Activated CD4-positive, alpha-beta memory T cell treated with anti-CD3 and anti-CD28 coated beads, Interleukin-2, amount 10 ng/mL, durations not matched to agents 7 days and 5 days (primary cell): ENCODE measurements at places on chromosomes 13 and 19. TPM values are rescaled to one million over a fixed set of nuclear protein-coding genes. Genes with fewer than 3 reads are reported as not detected.

DNA sequence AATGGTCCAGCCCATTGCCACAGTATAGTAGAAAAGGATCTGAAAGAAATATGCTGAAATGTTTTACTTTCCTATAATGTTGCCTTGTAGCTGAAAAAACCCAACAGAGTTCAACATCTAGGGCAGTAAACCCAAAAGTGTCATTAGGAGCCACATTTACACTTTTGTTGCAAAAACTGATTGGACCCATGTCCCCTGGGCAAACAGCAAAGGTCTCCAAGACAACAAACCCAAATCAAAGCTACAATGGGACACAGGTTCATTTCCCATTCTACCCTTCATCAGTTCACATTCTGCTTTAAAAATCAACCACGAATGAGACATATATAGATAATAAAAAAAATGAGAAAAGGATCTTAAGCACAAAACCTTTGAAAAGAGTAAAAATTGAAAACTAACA, 744.8 kb downstream of the PCDH17 start:
- DNase-seq = no peak

DNA sequence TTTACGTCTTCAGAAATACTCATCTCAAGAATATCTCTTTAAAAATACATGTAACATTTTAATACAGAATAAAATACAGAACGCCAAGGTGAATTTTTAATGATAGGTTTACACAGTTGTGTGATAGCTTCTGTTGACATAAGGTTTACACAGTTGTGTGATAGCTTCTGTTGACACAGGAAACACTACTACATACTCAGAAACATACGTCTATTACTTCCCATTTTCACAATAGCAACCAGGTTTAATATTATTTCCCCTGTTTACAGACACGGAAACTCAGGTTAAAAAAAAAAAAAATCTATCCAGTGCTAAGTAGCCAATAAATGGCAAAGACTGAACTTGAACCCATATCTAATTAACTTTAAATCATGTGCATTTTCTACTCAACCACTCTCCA, 571.2 kb downstream of the LIG4 start:
- DNase-seq = no peak

DNA sequence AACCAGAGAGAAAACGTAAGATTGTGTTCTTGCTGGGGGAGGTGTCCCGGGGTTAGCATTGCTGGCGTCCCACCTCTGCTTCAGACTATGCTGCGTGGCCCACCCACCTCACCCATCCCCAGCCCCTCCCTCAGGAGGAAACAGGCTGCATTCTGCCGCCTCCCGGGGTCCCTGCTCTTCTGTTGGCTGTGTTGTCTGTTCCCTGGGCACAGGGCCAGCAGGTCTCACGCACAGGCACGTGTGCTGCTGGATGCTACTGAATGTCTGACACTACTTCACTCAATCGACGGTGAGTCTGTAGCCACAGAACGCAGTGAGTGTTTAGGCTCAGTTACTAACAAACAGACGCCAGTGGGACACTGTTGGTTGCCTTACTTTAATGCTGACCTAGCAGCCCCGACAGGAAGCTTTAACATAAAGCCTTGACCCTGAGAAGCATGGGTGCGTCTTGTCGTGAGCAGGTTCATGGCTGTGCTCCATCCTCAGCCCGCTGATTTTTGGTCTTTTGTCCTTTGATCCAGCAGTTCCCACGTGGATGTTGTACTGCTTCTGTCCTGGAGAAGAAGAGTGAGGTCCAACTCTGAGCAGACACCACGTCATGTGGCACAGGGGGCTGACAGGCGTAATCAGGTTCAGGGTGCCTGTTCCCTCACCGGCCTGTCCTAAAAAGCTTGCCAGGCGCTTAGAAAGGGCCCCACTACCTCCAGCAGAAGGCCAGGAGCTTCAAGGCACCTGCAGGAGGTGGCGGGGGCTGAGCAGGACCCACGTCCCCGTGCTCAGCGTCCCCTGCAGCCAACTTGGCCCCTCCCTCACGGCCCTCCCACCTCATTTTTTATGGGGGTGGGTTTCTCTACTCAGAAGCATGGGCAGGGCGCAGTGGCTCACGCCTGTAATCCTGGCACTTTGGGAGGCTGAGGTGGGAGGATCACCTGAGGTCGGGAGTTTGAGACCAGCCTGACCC, 26.0 kb downstream of the NAXD start:
- DNase-seq = no peak

DNA sequence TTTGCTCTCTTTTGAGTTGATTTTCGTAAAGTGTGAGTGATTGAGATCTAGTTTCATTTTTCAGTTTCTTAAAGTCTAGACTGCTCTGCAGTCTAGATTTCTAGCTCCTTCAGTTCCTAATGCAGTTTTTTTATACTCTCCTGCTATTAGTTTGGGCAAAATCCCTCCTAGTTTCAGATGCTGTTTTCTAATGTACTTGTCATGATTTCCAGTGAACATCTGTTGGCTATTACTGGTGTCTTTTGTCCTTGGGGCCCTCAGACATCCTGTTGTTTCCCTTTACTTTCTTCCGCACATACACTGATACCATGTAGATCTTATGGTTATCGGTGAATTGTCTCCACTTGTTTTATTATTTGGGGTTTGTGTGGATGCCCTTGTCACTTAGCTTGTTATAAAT, 292.1 kb downstream of the TDRD3 start:
- DNase-seq = no peak

GRCh38 chr13:92487238-92487637, 739.4 kb upstream of the GPC6 start:
- no peak for DNase-seq

Gene C19orf73
- total RNA-seq = 1.0 TPM

DNA sequence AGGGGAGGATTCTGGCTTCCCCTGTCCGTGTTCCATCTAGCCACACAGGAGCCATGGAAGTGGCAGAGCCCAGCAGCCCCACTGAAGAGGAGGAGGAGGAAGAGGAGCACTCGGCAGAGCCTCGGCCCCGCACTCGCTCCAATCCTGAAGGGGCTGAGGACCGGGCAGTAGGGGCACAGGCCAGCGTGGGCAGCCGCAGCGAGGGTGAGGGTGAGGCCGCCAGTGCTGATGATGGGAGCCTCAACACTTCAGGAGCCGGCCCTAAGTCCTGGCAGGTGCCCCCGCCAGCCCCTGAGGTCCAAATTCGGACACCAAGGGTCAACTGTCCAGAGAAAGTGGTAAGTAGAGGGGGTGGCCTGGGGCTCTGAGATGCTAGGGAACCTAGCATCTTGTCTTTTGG, 1.5 kb downstream of the BABAM1 start:
- no peak for DNase-seq

GRCh38 chr13:64928696-64929499, 2301.2 kb downstream of the PCDH9 start:
- DNase-seq = no peak

DNA sequence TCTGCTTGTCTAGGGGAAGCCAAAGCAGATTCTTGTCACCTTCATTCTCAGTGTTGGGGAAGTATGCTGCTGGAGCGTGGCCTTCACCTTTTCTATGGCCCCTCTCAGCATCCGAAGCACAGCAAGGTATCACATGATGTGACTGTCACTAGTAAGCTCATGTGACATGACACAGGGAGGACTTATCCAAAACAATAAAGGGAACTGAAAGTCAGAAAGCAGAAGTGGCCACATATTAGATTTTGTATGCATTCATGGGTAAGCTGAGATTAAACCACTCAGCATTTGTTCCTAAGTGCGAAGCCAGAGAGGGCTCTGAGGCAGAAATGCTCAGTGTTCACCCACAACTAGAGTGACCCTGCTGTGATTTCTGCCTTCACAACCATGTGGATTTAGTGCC, 72.8 kb upstream of the PCDH8 start:
- DNase-seq = no peak

Gene AXL
- total RNA-seq = 0.55 TPM

GRCh38 chr13:44818428-44818827, 170.8 kb downstream of the NUFIP1 start:
- DNase-seq = no peak

DNA sequence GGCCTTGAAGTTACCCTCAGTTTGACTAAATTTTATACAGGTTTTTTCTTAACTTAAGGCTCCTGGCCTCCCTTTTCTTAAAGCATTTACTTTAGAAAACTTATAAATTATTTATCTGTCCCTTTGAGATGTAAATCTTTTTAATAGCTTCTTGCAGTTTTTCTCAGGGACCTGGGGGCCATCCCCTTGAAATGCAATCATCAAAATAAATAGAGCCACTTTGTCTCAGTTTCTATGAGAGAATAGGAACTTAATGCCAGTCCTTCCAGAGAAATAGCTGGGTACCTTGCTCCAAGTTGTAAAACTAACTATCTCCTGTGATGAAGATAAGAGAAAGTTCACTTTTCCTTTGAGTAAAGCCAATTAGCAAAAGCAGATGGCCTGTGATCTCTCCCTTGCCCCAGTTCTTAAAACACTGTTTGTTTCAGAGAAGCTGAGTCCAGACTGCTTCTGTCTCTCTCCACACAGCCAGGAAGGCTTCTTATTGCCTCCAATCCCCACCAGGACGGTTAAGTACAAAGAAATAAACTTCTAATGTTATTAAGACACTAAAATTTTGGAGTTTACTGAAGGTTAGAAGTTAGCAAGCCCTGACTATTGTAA, 913.1 kb downstream of the OLFM4 start:
- no peak for DNase-seq

- DNase-seq = no peak
These were observed 13.4 kb downstream of the FARP1 start for GRCh38 chr13:98156259-98156658.

- no peak for DNase-seq
These were observed 159.3 kb downstream of the UGGT2 start for GRCh38 chr13:95893861-95894260.

DNA sequence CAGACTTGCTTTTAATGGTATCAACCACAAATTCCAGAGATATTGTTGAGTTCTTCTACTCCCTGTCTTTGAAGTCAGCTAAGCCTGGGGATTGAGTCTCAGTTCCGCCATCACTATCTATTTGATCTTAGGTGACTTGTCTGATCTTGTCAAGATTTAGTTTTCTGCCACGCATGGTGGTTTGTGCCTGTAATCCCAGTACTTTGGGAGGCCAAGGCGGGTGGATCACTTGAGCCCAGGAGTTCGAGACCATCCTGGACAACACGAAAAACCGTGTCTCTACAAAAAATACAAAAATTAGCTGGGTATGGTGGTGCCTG, 376.9 kb downstream of the FGF9 start:
- DNase-seq = no peak

DNA sequence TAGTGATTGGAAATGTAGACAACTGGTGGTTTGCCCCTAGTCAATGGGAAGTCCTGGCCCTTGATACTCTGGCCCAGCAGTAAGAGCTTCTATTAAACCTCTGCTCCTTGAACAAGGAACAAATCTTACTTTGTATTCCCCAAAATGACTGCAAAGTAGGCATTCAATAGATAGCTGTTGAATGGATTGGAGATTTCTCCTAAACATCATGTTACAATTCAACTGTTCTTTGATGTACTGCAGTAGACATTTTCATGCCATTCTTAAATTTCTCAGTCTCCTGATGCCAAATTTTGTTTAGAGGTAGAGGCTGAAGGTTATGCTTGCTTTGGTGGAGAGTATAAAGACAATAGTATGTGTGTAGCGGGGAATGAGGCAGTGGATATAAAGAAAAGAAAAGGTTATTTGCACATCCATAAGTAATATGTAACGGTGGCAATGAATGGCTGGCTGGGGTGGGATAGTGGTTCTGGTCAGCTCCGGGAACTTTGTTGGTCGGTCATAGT, 12.8 kb downstream of the MIR17HG start:
- no peak for DNase-seq

- no peak for DNase-seq
These were observed 21.0 kb upstream of the FBL start for GRCh38 chr19:39867133-39867532.

DNA sequence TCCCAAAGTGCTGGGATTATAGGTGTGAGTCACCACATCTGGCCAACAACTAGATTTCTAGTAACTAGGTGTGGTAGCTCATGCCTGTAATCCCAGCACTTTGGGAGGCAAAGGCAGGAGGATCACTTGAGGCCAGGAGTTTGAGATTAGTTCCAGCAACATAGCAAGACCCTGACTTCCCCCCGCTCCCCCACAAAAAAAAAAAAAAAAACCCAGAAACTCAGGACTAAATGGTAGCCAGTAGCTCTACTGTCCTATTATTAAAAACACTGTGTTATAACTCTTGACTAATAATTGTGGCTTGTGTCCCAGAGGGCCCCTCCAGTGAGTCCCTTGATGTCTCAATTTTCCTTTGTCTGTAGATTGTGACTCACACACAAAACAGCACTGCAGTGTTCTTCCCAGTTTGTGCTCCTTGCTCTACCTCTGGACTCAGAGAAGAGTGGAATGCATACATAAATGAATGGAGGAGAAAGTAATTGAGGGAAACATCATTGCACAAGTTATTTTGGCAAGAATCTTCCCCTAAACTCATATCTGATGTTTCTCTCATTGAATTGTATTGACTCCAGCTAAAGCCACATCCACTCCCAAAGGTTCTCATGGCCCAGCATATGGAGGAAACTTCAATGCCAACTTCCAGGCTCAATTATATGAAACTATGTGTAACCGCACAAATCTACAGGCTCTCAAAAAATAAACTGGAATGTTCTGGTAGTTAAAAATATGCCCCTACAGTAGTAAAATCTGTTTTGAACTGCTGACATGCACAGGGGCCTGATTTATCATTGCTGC, 8.8 kb downstream of the TPT1 start:
- no peak for DNase-seq

Gene SIGLEC8
- not detected for total RNA-seq

DNA sequence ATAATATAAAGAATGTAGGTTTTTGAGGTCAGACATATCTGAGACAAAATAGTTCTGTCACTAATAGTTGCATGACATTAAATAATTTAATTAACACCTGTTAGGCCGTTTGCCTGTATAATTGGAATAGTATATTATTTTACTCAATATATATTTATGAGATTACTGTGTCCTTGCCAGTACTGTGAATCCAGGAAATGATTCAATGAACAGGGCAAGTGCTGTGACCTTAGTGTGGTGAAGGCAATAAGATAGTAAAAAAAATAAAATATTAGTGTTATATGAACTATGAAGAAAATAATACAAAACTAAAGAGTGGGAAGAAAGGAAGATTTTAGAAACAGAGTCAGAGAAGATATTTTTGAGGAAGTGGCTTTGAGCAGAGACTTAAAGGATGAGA, 403.7 kb downstream of the PCDH9 start:
- DNase-seq = no peak

DNA sequence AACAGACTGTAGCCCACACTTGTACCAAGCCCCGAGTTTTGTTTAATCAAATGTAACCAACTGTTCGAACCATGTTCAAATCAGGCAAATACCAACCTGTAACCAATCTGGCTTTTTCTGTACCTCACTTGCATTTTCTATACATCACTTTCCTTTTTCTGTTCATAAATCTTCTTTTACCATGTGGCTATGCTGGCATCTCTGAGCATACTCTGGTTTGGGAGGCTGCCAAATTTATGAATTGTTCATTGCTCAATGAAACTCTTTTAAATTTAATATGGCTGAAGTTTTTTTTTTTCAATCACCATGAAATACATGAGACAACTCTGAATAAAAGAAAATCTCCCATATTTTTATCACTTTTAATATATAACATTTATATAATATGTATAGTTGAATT, 256.1 kb downstream of the SLITRK6 start:
- no peak for DNase-seq

Gene NLRP11
- not detected for total RNA-seq

Gene ZMYM2
- total RNA-seq = 61.8 TPM

Gene ZNF571
- total RNA-seq = 1.5 TPM

GRCh38 chr13:18949970-18950369, 231.7 kb downstream of the TUBA3C start:
- no peak for DNase-seq

Gene PLIN5
- total RNA-seq = not detected

Gene TEKTIP1
- 6.6 TPM for total RNA-seq
